ENCODE measurements at places on chromosomes 7 and 10. TPM values are rescaled to one million over a fixed set of nuclear protein-coding genes. Genes with fewer than 3 reads are reported as not detected.

Gene HTR5A
- polyA plus RNA-seq: not detected

- no peak for DNase-seq
Observed at GRCh38 chr7:94649450-94649849, 6.5 kb downstream of the SGCE start.

- no peak for DNase-seq
Observed at GRCh38 chr7:97421307-97421930, 303.9 kb downstream of the SDHAF3 start.

Gene CRHR2
- polyA plus RNA-seq: 0.19 TPM

Gene CLRN3
- 13.5 TPM for polyA plus RNA-seq

Gene TMEM60
- 29.2 TPM for polyA plus RNA-seq

Gene CLEC5A
- not detected for polyA plus RNA-seq

DNA sequence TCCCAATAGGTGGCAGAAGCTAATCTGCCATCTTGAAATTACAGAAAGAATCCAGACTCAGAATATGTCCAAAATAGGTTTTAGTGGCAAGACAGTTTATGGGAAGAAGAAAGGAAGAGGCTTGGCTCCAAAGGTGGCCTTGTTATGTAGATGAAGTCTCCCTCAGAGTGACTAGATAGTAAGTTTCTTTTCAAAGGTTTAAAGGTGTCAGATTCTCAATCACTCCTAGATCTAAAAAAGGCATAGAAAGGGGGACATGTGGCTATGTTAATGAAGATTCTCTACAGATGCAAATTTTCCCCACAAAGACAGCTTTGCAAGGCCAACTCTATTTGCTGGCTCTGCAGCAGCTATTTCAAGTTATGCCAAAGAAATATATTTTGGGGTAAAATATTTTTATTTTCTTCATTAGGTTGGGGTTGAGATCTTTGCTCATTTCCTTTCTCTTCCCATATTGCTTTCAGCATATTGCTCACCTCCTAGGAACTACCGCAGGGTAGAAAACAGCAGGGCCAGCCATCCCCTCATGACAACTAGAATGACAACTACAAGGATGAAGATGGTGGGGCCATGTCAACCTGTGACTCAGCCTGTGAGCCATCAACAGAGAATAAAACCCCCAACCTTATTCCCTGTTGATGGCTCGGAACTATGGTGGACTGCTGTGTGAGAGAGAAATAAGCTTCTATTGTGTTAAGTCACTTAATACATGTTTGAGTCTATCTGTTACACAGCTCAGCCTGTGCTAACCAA lies 274.0 kb upstream of the GALNT17 start:
- DNase-seq: no peak

Gene TRIM4
- polyA plus RNA-seq: 1.5 TPM

Gene SPDYE8
- polyA plus RNA-seq: 0.19 TPM

GRCh38 chr10:132248455-132249225 lies 59.1 kb downstream of the STK32C start:
- peak; percentile 84 for DNase-seq

GRCh38 chr10:2899246-2899951 lies 167.9 kb upstream of the PFKP start:
- no peak for DNase-seq

Gene GRB10
- 53.4 TPM for polyA plus RNA-seq

Gene ASIC3
- polyA plus RNA-seq: 2.1 TPM

Gene MYL10
- polyA plus RNA-seq: 1.2 TPM

- no peak for DNase-seq
Observed at GRCh38 chr7:153638821-153639435, 413.3 kb upstream of the DPP6 start.

Gene COG5
- polyA plus RNA-seq: 15.8 TPM

Gene NCF1
- polyA plus RNA-seq: 1.2 TPM

- DNase-seq: no peak
Observed at GRCh38 chr10:129398711-129399141, 68.3 kb upstream of the MGMT start.

- no peak for DNase-seq
Observed at GRCh38 chr10:44006771-44007170, 358.1 kb upstream of the ZNF32 start.

Gene NFE2L3
- 4.7 TPM for polyA plus RNA-seq

Gene PHYHIPL
- 5.0 TPM for polyA plus RNA-seq

DNA sequence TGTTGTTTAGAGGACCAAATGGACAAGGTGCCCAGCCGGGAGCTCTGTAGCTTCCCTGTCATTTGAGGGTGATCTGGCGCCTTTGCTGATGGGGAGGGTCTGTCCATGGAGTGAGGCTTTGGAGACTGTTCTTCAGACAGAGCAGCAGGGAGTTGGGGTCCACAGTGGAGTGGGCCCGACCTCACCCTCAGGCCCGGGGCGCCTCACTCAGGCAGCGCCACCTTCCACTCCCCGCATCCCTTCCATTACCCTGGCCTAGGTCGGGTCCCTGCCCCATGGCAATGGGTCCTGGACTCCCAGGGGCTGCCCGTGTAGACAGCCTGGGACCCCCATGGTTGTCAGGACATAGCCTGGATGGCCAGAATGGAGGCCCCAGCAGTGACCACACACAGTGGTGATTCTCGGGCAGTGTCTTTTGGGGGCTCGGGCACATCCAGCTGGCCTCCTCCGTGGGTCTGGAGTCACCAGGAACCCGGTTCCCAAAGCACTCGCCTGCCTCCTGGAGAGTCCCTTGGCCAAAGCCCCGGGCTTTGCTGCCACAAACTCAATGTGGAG lies 38.5 kb downstream of the TCERG1L start:
- no peak for DNase-seq

Gene ZNF736
- not detected for polyA plus RNA-seq

GRCh38 chr7:112892263-112892662 lies 102.1 kb upstream of the TMEM168 start:
- peak; percentile 39 for DNase-seq

GRCh38 chr10:36383349-36383748 lies 741.3 kb upstream of the FZD8 start:
- DNase-seq: no peak

Gene HECW1
- 4.0 TPM for polyA plus RNA-seq

- no peak for DNase-seq
Observed at GRCh38 chr7:47092336-47092735, 489.6 kb downstream of the TNS3 start.

- DNase-seq: no peak
Observed at GRCh38 chr10:122078965-122079795, 90.2 kb downstream of the TACC2 start.

GRCh38 chr7:115273139-115273772 lies 351.4 kb downstream of the MDFIC start:
- no peak for DNase-seq

Gene PLPP4
- polyA plus RNA-seq: 10.8 TPM

GRCh38 chr7:80719261-80719660 lies 80.8 kb downstream of the CD36 start:
- DNase-seq: peak; percentile 11

- no peak for DNase-seq
Observed at GRCh38 chr10:235915-236314, 100.7 kb downstream of the ZMYND11 start.

- no peak for DNase-seq
Observed at GRCh38 chr10:93488956-93489528, 6.9 kb upstream of the MYOF start.

DNA sequence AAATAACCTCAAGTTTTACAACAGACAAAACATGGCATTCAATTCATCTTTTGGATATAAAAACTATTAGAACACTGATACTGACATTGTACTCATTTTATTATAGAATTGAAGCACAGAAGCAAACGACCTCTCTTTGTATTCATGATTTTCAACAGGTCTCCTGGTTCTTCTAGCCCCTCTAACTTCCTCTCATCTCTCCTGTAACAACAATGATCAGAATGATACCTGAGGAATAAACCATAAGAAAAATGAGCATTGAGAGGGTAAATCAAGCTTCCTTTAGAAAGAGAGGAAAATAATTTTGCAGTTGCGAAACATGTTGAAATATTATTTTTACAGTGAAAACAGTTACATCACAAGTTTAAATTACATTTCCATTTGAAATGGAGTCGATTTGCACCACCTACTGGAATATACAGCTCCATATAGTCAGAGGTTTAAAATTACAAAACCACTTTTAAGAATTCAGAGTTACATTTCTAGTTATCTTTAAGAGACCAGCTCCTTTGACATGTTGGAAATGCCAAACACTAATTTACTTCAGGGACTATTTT lies 17.5 kb upstream of the TEX36 start:
- no peak for DNase-seq

DNA sequence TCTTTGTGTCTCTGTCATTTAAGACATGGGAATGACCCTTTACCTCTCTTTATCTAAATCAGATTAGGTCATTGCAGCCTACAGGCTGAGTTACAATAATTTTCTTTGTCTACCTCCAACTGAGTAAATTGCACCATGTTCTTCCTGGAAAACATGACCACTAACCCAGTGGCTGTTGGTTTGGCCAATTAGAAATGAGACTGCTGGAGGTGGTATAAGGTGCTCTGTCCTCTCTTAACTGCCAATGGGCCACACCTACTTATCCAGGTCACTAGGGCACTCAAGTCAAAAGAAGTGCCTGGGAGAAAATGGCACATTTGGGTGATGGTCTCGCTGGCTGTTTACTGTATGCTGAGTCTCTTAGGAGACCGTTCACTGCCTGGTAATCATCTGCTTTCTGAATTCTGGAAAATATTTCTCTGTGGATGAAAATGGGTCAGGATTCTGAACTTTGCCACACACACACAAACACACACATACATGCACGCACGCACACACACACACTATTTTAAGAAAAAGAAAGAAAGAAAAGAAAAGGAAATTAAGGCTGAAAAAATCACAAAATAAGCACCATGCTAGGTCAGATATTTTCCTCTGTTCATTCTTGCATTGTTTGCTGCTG lies 16.4 kb downstream of the STAMBPL1 start:
- peak; percentile 71 for DNase-seq

DNA sequence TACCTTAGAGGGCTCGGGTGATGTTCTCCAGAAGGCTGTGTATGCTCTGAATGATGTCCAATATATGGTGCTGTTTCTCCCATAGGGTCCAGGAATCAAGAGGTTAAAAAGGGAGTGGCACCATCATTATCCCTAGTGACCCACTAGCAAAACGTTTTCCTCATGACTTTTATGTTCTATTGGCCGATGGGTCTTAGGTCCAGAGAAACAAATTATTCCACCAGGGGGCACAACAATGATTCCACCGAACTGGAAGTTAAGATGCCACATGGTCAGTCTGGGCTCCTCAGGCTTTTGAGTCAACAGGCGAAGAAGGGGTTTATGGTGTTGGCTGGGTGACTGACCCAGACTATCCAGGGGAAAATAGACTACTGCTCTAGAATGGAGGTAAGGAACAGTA lies 256.1 kb downstream of the COBL start:
- no peak for DNase-seq

GRCh38 chr10:132107186-132107948 lies 41.6 kb downstream of the JAKMIP3 start:
- DNase-seq: no peak

DNA sequence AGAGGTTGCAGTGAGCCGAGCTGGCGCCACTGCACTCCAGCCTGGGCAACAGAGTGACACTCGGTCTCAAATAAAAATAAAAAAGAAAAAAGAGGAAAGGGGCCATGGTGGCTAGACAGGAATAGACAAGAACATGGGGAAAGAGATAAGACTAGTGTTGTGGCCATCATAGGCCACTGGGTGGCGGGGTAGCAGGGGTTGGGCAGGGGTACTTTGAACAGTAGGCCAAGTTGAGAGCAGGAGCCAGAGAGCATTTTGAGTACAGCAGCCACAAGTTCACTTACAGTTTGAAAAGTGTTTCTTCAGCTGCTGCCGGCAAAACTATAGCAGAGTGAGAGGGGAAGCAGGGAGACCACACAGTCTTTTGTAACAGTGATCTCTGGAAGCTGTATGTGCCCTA lies 656.0 kb downstream of the CNTNAP2 start:
- peak; percentile 32 for DNase-seq

- DNase-seq: peak; percentile 18
Observed at GRCh38 chr10:34001087-34001580, 666.7 kb upstream of the NRP1 start.

DNA sequence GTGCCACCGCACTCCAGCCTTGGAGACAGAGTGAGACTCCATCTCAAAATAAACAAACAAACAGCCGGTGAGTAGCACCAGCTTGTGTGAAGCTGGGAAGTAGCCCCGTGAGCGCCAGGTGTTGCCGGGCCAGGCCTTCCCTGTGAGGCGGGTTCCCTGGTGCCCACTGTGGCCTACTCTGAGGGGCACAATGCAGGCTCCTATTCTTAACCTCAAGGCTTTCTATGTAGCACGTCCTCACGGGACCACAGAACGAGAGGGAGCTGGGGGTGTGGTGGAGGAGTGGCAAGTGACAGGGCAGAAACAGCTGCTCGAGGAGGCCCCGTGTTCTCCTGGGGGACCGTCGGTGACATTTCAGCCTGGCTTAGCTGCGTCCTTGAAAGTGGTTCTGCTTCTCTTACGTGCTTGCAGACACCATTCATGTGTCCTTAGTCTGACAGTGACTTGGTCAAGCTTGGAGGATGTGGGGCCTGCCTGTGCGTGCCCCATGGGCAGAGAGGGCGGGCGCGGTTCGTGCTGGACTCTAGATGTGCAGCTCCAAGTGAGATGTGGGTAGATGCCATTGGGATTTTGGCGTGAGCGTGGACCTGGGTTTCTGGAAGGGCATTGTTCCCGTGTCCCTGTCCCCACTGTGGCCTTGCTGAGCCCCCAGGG lies 116.6 kb downstream of the NKX6-2 start:
- no peak for DNase-seq

Gene TMEM236
- 0.51 TPM for polyA plus RNA-seq

DNA sequence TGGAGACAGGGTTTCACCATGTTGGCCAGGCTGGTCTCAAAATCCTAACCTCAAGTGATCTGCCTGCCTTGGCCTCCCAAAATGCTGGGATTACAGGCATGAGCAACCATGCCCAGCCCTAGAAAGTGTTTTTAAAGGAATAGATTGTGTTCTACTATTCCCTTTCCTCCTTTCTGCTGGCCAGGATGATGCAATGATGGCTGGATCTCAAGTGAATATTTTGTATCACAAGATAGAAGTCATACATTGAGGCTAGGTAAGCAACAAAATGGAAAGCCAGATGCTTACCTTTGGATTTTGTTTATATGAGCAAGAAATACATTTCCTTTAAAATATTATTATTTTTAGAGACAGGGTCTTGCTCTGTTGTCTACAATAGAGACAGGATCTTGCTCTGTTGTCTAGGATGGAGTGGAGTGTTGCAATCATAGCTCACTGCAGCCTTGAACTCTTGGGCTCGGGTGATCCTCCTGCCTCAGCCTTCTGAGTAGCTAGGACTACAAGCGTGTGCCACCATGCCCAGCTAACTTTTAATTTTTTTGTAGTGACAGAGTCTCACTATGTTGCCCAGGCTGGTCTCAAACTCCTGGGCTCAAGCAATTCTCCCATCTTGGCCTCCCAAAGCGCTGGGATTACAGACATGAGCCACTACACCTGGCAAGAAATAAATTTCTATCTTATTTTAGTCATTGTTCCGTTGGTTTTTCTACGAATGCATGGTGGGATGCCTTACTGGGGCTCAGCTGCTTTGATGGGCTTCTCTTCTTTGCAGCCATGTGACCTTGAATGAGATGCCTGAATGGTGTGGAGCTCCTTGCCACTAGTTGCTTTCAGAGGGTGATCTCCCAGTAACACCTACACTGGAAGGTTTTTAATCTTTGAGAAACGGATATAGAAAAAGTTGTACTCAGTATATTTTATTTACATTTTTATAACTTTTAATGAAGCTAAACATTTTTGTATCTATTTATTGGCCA lies 5.8 kb upstream of the AEBP1 start:
- DNase-seq: no peak
